Gastroesophageal sphincter (tissue), 4 donors: ENCODE measurements at places on chromosomes 3 and 15. TPM values are rescaled to one million over a fixed set of nuclear protein-coding genes. Genes with fewer than 3 reads are reported as not detected.

Gene ARGFX
- not detected for total RNA-seq

Gene RTP1
- not detected for total RNA-seq

Gene IMPDH2
- total RNA-seq: 109 TPM

Gene ACOX2
- total RNA-seq: 43.3 TPM

Gene NTRK3
- 4.3 TPM for total RNA-seq

Gene PPIB
- total RNA-seq: 228 TPM

Gene C3orf80
- total RNA-seq: 0.40 TPM

Gene CCR8
- total RNA-seq: not detected

Gene GPR149
- not detected for total RNA-seq

Gene ZFYVE19
- total RNA-seq: 23.3 TPM

Gene CHRNA3
- 3.1 TPM for total RNA-seq

Gene GABRG3
- under 0.01 TPM for total RNA-seq

Gene ANP32A
- total RNA-seq: 75.0 TPM

Gene A4GNT
- total RNA-seq: 0.46 TPM

Gene GOLGA8R
- total RNA-seq: 3.3 TPM

Gene LIPC
- total RNA-seq: not detected

Gene KLHL40
- total RNA-seq: not detected

Gene MYO5C
- total RNA-seq: 10.2 TPM
